ENCODE measurements at places on chromosomes 2 and 18. TPM values are rescaled to one million over a fixed set of nuclear protein-coding genes. Genes with fewer than 3 reads are reported as not detected.

DNA sequence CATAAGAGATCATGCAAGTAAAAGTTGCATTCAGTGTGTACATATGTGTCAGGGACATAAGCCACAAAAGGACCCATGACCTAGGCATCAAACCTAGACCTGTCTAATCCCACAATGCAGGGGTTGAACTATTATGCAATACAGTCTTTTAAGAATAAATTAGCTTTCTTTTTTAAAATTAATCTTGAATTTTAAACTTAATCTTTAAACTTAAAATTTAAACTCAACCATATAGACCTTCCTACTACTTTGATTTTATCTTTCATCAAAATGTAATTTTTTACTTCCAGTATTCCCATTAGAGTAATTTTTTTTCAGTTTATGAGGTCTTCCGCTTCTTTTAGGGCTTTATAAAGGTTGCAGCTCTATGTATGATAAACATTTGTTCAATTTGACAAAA, 702.9 kb downstream of the SUCLG1 start:
- no peak for DNase-seq

The VSNL1 gene
- not detected for total RNA-seq

- no peak for DNase-seq
These were observed 5.8 kb upstream of the TNP1 start for GRCh38 chr2:216865658-216866057.

DNA sequence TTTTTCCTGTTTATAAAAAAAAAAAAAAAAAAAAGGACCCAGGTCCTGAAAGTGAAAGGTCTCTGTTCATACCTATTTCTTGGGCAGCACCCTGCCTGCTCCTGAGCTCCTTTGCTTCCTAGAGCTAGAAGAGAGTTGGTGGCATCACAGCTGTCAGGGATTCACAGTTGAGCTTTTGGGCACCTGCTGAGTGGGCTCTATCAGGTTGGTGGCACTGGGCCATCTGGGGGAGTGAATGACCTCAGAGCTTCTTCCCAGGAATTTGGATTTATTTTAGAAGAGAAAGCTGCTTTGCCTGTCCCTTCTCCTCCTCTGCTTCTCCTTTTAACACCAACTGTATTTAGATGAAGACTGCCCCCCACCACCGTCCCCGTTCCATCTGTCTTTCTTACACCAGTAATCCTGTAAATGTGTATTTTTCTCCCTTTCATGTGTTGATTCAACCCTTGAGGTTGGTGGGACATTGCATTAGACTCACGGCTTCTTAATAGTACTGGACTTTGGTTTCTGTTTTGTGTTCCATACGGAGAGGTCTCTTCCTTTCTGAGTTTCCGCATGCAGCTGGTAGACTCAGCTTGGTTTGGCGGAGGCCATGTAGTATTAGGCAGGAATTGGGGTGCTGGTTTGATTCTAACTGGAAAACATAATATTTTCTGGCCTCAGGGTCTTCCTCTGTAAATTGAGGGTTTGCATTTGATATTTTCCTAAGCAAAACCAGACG, 7.6 kb upstream of the MGAT5 start:
- no peak for DNase-seq

The ELOA2 gene
- total RNA-seq = not detected

DNA sequence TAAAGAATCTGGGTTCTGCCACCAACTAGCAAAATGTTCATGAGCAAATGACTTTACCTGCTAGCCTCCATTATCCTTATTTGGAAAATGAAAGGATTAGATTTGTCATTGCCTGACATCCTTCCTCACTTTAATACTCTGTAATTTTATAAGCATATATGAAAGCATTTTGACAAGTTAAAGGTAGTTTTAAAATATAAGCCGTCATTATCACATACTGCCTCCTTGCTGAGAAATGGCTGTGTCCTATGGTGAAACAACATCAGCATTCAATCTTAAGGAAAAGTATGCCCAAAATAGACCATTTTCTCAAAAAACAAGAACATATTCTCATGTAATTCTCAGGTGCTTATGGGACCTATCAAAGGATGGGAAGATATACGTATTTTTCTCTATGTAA, 461.2 kb downstream of the SUCLG1 start:
- DNase-seq = no peak

- no peak for DNase-seq
These were observed 152.5 kb downstream of the TSN start for GRCh38 chr2:121907928-121908327.

DNA sequence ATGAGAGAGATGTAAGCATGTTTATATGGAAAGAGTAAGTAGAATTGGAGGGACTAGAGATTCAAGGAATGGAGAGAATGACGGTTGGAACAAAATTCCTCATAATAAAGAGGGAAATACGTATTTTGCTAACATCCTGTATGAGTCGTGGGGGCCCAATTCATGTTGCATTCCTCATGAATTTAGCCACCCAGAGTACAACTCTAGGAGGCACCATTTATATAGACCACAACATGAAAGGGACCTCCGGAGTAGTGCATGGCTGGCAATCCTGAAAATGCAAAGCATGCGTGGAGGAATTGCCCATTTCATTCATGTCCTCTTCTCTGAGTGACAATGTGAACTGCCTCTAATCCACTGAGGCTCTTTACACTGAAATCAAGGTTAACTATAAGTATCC, 168.2 kb downstream of the ZEB2 start:
- DNase-seq = no peak

GRCh38 chr2:64840426-64840881, 148.7 kb upstream of the SLC1A4 start:
- no peak for DNase-seq

DNA sequence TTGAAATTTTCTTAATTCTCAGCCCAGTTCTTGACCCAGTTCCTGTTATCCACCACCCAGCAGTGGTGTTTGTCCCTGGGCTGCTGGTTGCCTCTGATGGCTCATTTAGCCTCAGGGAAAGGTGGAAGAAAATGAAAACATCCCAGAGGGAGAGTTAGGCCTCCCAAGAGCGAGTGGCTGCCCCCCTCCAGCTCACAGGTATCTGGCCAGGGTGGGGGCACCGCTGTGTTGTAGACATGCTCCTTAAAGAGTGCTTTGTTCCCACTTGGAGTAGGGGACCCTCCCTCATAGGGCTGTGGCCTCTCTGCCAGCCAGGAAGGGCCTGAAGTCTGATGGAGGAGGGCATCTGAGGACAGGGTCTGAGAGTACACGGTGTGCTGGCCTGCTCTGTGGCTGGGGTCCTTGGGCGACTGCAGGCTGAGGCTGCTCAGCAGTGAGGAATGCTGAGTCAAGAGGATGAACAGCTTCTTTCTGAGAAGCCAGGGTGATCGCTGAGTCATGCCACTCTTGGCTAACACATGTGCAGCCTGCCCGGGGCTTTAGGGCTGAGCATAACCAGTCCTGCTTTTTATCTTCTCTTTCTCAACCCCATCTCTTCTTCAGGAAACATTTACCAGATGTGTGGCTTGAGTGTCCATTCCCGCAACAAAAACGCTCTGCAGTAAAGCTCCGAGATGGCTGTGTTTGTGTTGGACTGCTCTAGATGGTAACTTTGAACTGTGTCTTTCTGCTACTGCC, 72.3 kb downstream of the IL1R2 start:
- peak; percentile 79 for DNase-seq

The ANKRD53 gene
- total RNA-seq = 6.2 TPM

The IL1B gene
- total RNA-seq = 2.9 TPM

The DNER gene
- 12.2 TPM for total RNA-seq

The DYNAP gene
- not detected for total RNA-seq

- no peak for DNase-seq
These were observed 58.8 kb downstream of the MFSD6 start for GRCh38 chr2:190466819-190467446.

The FAM237A gene
- not detected for total RNA-seq

The TMX3 gene
- 45.2 TPM for total RNA-seq

The CNGA3 gene
- not detected for total RNA-seq

DNA sequence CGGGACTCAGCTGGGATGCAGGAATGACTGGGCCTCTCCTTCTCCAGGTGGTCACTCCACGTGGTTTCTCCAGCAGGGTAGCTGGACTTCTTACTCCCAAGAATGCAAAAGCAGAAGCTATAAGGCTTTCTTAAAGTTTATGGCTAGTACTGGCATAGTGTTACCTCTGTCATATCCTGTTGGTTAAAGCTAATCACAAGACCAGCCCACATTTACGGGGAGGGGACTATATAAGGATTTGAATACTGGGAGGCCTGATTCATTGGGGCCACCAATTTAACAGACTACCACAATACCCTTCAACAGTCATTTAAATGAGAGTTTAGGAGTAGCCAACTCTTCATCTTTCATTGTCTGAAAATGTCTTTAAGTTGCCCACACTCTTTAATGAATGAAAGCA, 94.4 kb upstream of the TSPYL6 start:
- no peak for DNase-seq

DNA sequence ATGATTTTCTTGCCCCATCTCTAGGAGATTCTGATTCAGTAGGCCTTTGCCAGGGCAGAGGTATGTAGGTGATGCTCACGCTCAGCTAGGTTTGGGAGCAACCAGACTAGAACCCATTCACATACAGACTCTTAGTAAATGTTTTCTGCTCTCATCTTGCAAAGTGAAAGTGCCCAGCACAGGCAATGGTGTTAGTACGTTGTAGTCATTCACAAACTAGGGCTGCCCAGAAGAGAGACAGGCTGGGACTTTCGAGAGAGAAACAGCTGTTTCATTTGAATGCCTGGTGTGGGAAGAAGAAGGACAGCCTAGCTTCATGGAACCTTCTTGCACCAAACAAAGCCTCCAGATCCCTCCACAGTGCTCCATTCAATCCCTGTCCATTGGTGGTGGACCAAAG, 19.4 kb downstream of the DDX18 start:
- DNase-seq = no peak

The ACMSD gene
- not detected for total RNA-seq

The CD28 gene
- total RNA-seq = 16.3 TPM

DNA sequence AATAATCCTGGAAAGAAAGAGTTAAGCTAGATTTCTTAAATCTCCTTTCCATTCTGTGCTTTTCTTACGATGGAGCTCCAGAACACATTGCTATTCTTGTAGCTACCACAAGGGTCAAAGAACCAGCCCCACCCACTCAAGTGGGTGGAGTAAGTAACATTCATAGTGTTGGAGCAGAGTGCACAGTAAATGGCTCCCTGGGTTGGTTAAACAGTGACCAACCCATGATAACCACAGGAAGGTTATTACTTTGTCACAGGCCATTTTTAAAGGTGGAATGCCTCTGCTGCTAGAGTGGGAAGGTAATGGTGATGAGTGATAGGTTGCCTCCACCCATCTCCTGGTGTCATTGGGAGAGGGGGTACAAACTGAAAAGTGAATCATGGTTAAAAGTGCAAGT, 13.9 kb downstream of the ARPC2 start:
- DNase-seq = no peak

DNA sequence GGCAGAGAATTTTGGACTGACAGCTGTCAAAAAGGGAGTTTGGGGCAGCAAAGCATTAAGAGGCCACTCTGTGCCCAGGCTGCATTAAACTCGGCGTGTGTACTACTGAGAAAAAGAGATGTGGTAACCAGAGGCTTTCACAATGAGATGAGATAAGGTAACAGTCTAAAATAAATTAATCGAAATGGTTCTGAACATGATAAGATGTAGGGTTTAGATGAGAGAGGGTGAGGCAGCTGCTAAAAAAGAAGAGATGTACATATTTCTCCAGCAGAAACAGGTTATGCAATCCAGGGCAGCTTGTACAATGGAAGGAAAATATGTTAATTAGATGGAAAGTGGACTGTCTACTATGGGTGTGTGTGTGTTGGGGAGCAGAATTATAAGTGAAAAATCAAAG, 39.2 kb upstream of the ACTR3 start:
- DNase-seq = no peak

DNA sequence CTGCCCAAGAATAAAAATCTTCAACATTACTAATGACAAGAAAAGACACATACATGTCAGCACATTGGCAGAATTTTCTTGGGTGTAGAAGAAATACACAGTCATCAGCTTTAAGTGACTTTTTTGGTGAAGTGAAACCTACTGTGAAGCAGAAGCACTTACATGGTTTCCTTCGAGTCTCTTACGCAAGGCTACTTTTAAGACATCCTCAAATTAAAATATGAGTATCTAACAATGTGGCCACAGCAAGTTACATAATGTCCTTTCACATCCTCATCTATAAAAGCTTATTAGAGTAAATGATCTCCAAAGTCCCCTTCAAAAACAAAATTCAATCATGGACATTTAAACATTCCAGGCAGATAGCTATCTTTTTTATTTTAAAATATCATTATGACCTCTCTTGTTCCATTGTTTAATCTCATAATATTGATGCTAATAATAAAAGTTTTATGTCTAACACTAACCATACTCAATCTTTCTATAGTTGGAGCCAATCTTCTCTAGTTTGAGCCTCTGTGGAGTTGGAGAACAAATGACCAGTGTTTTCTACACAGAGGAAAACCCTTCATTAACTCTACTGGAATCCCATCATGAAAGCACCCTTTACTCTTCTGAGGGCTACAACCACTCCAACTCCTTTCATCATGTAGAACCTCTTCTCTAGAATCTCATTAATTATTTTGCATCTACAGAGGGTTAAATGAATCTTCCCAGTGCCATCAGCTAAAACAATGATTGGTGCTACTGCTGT, 182.2 kb upstream of the ZFP36L2 start:
- no peak for DNase-seq

DNA sequence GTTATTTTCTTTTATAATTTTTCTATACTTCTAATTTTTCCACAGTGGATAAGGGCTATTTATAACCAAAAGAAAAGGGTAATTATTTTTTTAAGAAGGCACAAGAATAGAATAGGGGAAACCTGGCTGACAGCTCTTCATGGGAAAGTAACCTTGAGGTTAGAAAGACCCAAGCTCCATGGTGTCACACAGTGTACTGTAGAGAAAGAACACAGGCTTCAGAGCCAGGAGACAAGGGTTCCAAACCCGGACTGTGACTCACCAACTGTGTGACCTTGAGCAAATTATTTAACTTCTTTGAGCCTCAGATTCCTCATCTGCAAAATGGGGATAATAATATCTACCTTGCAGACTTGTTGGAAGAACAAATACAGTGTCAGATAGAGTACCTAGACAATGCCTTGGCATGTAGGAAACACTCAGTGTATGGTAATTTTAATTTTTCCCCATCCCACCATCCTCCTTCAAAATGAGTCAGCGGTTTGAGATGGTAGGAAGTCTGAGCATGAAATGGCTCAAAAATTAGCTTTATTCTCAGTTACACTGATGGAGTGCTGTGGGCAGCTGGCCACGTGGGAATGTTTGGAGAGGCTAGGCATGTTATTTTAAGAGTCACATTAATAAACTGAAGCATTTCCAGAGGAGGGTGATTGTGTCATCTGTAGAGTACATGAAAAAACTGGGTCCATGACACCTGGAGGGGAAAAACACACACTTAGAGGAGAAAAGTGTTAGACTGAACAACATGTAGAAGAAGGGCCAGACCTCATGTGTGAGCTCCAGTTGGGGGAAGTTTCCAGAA, 36.7 kb downstream of the TMEM37 start:
- DNase-seq = no peak

- DNase-seq = no peak
These were observed 47.5 kb upstream of the SPATS2L start for GRCh38 chr2:200258881-200259576.

The FTCDNL1 gene
- 4.5 TPM for total RNA-seq

All from omental fat pad (tissue), 4 donors.